GM23338 (cell line): ENCODE measurements at places on chromosomes 2 and 18. TPM values are rescaled to one million over a fixed set of nuclear protein-coding genes. Genes with fewer than 3 reads are reported as not detected.

DNA sequence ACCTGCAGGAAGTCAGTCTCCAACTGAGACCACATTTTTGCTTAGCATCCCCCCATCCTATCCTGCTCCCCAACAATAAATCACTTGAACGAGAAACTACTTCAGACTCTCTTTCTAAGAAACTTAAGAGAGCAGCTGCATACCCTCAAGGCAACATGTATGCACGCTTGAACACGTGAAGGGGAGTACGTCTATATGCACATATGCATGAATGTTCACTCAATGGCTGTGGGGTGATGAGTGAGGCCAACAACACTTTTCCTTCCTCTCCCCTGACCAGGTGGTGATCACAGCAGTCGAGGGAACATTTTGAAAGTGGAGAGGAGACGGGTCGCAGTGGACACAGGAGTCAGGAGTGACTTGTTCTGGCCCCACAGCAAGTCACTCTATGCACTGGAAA is 79.8 kb upstream of the LPIN2 start:
- DNase-seq, result peak; percentile 21

DNA sequence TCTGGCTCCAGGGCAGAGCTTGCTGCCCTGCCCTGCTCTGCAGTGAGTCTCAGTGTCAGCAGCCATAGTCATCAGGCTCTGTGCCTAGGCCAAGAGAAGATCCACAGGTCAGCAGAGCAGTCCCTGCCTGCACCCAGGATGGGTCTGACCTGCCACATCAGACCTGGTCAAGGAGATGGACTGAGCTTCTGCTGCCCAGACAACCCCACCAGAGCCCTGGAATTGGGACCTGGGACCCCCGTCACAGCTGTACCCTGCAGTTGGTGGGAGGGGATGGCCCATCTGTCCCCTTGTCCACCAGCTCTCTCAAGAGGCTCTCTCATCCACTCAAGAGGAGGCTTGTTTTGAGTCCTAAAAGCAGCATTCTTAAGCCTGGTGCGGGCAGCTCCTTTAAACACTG is 142.6 kb downstream of the TFCP2L1 start:
- DNase-seq, result no peak

- no peak for DNase-seq
Observed at GRCh38 chr18:62450546-62451410, 72.0 kb upstream of the ZCCHC2 start.

GRCh38 chr18:35822413-35822812 is 150.1 kb upstream of the RMP24 start:
- peak; percentile 27 for DNase-seq

DNA sequence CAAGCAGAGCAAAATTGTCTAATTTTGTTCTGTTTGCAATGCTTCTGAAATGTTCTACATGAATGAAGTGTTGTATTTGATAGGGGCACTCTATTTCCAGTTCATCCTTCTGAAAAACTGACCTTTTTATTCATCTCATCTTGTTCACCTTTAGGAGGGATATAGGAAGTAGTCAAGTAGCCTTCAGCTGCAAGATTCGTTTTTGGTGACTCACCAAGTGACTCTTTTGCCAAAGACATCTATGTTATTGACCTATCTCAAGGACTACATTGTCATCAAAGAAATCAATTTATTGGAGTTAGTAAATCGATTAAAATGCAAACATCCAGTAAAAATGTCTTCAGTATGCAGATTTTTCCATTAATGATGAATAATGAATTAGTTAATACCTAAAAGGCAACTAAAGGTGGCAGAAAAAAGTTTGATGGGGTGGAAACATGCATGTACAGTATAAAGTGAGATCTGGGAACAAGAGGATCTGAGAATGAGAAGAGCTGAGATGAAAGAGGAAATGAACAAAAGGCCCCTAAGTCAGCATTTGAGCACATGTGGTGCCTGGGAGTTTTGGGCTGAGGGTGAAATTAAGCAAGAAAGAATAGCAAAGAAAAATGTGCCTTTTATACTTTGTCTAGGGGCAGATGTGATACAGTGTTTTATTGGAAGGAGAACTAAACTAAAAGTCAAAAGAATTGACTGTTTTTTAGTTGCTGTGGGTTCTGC is 255.1 kb upstream of the LINC00305 start:
- no peak for DNase-seq

DNA sequence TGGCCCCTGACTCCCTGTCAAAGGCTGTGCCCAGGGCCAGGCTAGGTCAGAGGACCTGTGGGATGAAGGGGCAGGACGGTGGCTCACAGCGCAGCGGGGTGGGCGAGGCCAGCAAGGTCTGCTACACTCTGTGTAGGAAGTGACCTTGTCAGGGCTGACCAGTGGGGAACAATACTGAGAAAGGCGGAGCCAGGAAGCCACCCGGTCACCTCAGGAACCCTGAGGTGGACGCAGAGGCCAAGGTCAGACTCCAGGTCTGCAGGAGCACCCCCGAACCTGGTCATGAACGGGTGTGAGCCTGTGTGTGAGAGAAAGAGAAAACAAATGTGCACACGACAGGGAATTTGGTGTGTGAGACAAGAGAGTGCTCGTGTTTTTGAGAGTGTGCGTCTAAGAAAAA is 72.3 kb downstream of the SMAD7 start:
- DNase-seq, result no peak

Gene NOL4
- 0.52 and 4.4 TPM in 2 replicates for total RNA-seq
